ENCODE measurements at places on chromosomes 11 and 22.

GRCh38 chr11:77065878-77066228, 918 bp upstream of the CAPN5 start:
- DNase-seq = peak; percentile 62

DNA sequence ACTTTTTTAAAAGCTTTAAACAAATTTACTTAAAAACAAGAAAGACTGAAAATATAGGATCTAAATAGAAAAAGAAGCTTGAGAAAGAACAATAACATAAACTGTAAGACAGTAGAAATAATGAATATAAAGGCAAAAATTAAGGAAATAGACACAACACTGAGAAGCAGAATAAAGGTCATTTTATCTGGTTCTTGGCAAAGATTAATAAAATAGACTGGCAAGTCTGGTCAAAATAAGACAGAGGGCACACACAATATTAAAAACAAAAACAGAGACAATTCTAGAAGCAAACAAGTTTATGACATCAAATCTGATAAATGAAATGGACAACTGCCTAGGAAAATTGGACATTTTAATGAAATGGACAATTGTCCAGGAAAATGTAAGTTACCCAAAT, 105.8 kb downstream of the ATG16L2 start:
- no peak for DNase-seq

DNA sequence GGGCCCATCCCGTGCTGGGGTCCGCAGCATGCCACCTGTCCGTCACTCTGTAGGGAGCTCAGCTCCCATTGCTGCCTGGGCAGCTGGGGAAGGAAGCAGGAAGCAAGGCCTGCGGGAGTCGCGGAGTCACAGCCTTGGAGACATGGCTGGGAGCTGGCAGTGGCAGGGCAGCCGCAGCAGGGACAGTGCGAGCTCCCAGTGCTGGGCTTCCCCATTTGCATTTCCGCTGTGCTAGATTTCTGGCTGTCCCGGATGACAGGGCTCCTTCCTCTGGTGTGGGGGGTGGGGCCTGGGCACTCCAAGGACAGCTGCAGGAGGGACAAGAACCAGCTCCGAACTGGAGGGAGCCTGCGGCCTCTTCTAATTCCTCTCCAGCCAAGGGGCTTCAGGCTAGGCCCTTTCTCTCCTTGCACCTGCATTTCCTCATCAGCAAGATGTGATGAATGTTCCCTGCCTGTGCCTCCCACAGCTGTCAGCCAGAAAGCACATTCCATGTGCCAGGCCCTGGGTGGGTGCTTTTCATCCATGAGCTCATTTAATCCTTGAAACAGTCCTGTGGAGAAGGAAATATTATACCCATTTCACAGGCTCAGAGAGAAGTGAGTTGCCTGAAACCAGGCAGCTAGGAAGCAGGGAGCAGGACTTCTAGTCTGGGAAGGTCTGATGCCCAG, 48.0 kb downstream of the MYO7A start:
- DNase-seq = no peak

DNA sequence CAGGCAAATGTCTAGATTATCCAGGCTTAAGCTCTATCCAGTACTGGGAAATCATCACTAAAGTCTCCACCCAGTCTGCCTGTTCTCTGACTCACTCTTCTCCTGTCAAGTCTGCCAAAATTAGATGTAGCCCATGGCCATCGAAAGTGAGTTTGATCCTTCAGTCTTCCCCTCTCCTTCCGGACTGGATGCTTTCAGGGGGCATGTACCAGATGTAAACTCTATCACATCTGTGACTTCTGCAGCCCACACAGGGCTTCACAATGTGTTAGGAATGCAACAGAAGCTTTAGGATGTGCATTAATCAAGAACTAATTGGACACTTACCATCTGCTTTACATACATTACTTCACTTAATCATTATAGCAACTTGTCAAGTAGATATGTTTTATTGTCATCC, 12.3 kb downstream of the ME3 start:
- DNase-seq = peak; percentile 74

GRCh38 chr11:57370251-57370650, 10.7 kb downstream of the PRG3 start:
- DNase-seq = no peak

DNA sequence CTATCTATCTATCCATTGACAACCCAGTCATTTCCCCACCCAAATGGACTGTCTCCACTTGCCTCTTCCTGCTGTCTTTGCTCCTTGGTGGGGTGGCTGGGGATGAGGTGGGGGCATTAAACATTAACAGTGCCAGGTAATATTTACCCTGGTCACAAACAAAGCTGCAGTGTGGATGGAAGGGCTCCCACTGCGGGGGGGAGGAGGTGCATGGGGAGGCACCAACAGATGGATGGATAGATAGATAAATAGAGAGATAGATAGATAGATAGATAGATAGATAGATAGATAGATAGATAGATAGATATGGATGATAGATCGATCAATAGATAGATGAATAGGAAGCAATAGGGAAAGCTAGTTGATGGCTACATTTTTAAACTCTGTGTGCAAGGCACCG, 2.3 kb upstream of the FXYD2 start:
- DNase-seq = no peak

DNA sequence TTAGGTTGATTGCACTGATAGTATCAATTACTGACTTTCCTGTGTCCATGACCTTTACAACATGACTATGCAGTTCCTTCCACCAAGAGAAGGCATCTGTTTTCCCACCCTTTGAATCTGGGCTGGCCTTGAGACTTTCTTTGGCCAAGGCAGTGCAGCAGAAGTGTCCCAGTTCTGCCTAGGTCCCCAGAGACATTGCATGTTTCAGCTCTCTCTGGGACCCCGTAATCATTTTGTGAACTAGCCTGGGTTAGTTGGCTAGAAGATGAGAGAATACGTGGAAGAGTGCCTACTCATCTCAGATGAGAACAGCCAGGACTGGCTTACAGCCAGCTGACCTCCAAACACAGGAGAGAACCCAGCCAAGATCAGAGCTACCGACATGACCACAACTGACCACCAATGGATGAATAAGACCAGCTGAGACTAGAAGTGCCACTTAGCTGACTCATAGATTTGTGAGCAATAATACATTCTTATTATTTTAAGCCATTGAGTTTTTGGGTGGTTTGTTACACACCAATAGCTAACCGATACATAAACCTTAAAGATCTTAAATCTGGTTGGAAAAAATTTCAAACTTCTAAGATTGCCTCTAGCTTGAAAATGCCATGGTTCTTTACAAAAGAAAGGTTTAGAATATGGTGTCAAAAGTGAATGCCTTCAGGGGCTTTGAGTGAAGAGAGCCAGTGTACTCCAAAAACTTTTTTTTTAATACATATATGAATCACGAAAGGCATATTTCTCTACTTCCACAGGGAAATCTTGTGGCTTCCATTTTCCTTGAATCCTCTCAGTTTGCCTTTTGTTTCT, 145.2 kb downstream of the FBXO7 start:
- peak; percentile 72 for DNase-seq

DNA sequence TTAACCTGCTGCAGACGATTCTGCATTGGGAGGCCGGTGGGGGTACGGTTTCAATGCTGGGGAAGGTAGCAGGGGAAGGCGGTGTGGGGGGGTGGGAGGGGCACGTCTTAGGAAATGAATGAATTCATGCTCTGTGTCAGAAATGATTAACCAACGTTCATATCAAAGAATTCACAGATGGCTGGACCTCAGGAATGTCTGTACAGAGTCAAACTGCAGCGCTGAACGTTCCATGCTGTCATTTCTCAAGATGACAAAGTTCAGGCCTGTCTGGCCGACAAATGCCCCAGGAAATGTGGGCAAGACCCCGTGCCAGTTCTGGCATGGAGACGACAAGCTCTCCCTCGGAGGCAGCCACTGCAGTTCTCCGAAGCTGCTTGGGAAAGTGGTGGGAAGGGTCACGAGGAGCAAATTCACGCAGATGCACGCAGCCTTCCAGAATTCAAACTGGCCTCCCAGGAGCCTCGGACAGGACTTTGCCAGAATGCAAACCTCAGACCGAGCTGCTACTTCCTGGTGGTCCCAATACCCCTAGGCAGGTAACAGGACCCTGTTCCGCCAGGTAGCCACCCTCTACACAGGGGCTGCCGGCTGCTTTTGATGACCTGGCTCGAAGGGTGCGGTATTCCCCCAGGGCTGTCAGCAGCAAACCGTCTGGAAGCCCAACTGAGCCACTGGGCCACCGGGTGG, 81.5 kb downstream of the TRMU start:
- DNase-seq = peak; percentile 48

GRCh38 chr11:86769219-86769618, 31.1 kb upstream of the PRSS23 start:
- no peak for DNase-seq

- no peak for DNase-seq
These were observed 28.5 kb downstream of the ARHGAP1 start for GRCh38 chr11:46671958-46672315.

- no peak for DNase-seq
These were observed 18.5 kb downstream of the DHCR7 start for GRCh38 chr11:71429701-71430100.

- DNase-seq = no peak
These were observed 47.2 kb upstream of the IGSF9B start for GRCh38 chr11:134003792-134004495.

- peak; percentile 53 for DNase-seq
These were observed 35.1 kb downstream of the CSF2RB start for GRCh38 chr22:36948273-36949225.

All from cardiac fibroblast (primary cell).